NT2/D1 (cell line): ENCODE measurements at places on chromosomes 5 and 9.

- DNase-seq: no peak
These were observed 366.4 kb downstream of the PSAT1 start for GRCh38 chr9:78663369-78663768.

GRCh38 chr5:100861148-100861547, 41.9 kb downstream of the ST8SIA4 start:
- no peak for DNase-seq

GRCh38 chr9:13823026-13823425, 490.9 kb downstream of the NFIB start:
- no peak for DNase-seq

- no peak for DNase-seq
These were observed 20.8 kb downstream of the OR1L3 start for GRCh38 chr9:122695696-122696095.

GRCh38 chr9:89175828-89176261, 2.8 kb downstream of the SHC3 start:
- DNase-seq: no peak

- no peak for DNase-seq
These were observed 1703.8 kb downstream of the MAT2B start for GRCh38 chr5:165209101-165209727.

DNA sequence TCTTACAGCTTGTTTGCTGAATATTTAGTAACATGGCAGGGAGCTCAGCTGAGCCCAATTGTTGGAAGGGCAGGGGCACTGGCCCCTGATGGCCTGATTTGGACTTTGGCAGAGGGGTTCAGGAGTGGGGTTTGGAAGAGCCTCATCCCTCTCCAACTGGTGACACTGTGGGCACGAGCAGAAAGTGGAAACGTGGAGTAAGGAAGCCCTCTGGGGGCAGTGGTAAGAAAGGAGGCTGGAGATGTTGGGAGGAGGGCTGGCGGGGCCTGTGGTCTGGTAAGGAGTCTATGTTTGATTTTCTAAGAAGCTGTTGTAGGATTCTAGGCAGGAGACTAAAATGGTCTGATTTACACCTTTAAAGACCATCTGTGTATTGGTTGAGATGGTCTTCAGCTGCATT, 208.9 kb downstream of the HSPA4 start:
- no peak for DNase-seq

GRCh38 chr9:17135295-17136160, 688 bp downstream of the CNTLN start:
- DNase-seq: no peak

DNA sequence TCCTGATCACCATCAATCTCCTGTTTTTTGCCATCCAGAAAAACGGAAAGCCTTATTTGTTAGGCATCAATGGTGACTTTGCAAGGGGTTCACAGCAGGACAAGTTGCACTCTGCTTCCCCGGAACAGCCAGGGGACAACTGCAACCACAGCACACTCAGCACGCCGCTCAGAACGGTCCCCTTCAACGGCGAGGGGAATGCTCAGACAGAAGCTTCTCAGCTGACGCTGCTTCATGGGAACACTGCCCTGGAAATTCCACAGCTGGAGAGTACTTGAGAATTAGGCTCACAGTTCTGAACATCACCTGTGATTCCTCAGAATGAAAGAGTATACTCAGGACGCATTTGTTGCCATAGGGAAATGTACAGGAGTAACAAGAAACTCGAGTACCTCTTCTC, 40.1 kb upstream of the PLPP6 start:
- no peak for DNase-seq

DNA sequence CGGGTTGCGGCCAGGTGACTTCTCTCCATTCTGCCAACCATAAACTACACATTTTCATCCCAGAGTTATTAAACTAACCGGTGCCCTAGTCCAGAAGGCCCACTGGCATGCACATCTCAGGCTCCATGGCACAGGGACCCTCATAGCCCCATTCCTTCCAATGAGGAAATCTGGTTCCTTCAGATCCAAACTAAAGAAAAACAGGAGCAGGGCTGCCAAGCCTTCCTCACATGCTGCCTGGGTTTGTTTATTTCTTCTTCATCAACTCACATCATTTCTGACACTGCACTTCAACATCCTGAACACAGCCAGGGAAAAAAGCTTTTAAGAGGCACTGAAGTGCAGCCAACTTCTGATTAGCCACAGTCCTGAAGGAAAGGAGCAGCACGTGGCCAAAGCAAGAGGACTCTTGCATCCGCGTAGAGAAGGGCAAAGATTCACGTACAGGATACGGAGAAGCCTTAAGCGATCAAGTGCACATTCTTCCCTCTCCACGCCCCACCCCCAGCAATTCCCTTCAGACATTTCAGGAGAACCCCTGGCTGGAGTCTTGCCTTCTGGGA, 22.5 kb downstream of the LHFPL2 start:
- DNase-seq: no peak

DNA sequence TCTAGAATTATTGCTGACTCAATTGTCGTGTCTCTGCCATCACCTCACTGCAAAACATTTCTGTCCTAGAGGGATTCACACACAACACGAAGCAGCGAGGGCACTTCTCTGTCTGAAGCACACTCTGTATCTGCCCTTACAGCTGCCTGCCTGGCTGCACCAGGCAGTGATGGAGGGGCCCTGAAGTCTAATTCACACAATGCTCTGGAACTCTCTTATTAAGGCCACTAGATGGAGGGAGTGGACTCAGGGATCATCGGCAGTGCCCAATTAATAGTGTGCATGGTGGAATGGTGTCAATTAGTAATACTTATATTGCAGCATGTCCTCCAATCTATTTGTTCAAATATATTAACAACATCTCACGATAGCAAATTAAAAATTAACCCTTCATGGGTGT, 157.5 kb upstream of the MAP1B start:
- DNase-seq: no peak

DNA sequence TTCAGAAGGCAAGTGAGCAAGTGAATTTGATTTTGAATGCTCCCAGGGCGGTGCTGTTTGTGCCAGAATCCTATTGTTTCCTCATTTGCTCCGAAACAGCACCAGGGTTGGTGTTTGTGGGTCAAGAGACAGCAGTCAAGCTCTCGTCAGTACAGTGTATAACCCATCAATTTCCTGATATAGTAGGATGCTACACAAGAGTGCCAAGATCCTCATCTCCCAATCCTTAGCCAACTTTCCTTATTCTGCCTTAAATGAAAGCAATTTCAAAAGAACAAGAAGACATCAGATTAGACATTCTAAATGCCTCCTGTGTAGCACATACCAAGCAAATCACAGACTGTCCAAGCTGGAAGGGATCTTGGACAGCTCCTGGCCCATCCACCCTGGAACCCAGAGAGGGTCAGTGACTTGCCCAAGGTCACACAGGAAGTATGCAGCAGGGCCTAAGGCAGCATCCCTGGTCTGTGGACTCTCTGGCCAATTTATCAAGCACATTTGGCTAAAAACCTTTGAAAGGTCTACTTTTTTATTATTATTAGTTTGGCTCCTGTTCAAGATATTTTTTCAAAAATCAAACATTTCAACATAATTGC, 4.5 kb downstream of the WHRN start:
- no peak for DNase-seq

GRCh38 chr9:134996591-134997530, 79.1 kb upstream of the FCN1 start:
- no peak for DNase-seq

- DNase-seq: no peak
These were observed 38.1 kb downstream of the CMYA5 start for GRCh38 chr5:79727451-79728355.

GRCh38 chr5:78974601-78975000, 10.5 kb downstream of the ARSB start:
- DNase-seq: no peak

GRCh38 chr5:177546258-177546741, 8.1 kb downstream of the FAM193B start:
- DNase-seq: peak; percentile 52

DNA sequence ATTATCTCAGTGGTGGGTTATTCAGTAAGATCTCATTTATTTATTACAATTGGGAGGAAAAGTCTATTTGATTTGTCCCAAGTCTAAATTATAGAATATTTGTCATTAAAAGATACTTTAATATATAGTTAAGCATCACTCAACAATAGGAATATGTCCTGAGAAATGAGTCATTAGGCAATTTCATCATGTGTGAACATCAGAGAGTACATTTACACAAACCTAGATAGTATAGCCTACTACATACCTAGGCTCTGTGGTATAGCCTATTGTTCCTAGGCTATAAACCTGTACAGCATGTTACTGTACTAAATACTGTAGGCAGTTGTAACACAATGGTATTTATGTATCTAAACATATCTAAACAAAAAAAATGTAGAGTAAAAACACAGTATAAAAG, 135.0 kb upstream of the RASA1 start:
- DNase-seq: no peak

DNA sequence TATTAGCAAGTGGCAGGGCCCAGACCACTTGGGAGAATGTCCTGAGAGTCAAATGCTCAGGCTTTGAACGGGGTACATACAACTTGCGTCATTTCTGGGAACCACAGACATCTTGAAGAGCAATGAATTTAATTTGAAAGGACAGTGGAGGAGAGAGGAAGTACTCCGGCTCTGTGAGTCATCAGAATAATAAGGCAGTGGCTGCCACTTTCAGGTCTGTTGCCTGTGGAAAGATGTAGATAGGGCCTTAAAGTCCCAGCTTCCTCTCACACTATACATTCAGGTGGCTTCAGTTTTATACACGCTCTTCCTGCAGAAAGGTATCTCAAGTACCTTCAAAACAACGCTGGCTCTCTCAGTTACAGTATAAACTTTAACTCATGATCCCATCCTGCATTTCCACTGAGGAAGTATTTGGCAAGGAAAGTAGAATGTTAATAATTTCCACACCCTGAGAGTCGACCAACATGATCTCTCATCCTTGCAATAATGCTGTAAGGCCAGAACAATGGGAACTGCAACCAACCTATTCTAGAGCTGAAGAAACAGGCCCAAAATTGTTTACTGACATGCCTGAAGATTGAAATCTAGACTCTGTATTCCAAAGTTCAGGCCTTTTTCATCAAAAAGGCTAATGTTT, 6.8 kb upstream of the PRUNE2 start:
- no peak for DNase-seq

- no peak for DNase-seq
These were observed 41.8 kb downstream of the COL27A1 start for GRCh38 chr9:114196979-114197622.

DNA sequence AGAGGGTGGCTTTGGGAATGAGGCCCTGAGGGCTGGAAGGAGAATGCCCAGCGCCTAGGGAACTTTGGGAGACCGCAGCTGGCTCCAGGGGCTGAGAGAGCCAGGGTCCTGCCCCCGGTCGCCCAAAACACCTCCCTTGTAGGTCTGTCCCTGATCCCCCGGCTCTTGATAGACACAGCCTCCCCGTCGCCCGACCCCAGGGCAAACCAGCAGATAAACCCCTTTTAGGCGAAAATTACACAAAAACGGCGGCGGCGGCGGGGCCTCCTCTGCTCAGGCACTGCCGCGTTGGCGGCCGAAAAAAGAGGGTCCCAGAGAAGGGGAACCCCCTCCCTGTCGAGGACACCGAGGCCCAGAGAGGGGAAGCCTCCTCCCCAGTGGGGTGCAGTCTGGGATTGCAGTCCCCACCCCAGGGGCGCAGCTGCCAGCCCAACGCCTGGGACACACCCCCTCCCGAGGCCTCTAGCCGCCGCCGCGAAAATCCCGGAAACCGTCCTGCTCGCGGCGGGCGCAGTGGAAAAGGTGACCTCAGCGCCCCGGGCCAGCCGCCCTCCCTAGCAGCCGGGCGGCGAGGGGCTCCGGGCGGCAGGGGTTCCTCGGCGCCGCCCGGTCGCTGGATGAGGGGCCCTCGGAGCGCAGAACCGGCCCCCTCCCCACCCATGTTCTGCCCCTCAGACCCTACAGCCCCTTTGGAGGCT, 3.1 kb upstream of the BARX1 start:
- no peak for DNase-seq

DNA sequence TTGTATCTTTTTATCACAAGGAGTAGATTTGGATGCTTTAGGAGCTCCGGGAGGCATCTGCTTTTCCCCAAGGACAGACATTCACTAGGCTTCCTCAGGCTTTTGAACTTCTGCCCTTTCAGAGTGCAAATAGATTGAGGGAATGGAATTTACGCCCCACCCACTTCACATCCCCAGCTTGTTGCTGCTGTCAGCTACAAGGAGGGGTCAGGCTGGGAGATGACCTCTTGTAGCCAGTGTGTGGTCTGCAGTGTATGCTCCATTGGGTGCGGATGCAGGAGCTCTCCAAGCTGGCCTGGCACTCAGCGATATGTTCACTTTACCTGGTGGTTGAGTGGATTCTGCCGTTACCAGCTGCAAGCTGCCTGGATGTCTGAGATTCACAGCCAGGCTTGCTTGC, 6.4 kb downstream of the TNFSF15 start:
- DNase-seq: peak; percentile 57

DNA sequence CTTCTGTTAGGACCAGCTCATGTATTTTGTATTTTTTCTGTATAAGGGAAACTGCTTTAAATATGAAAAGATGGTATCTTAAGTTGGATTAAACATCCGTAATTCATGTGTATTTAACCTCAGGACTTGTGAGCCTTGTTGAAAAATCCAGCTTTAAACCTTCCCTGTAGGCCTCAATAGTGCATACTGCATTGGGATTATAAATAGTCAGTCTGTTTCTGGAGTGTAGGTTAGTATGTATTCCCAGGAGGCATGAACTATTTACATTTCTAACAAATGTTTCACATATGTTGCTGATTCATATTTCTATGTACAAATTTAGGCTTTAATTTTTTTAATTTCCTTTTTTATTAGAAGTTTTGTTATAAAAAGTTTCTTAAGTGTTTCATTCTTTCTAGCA, 137.9 kb upstream of the GRHPR start:
- no peak for DNase-seq

GRCh38 chr5:83924891-83925290, 204.2 kb upstream of the HAPLN1 start:
- no peak for DNase-seq

GRCh38 chr9:79577969-79578723, 6.4 kb downstream of the TLE4 start:
- no peak for DNase-seq

DNA sequence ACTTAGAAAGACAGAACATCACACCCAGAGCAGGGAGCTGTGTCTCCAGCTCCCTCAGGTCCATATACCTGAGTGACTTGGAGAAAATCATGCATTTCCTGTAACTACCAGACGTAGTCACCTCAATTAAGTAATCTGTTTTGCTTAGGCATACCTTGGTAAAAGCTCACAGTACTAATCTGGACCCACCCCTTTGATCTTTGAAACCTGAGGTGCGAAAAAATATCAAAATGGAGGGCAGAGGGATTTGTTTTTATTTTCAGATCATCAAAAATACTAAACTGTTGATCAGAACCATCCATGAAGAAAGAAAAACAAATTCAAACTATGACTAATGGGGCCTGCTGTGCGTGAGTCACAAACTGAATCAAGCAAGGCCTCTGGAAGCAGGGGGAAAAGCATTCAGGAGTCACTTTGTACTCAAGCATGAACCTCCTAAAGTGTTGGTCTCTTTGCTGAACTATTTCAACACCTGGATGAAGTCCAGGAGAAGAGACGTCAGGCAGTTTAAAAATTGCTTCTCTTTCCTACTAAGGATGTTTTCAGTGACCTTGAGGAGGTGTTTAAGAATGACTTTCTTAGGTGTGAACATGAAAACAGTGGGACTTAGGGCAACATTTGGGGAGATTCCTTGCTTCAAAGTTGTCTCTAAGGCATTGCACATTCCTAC, 76.3 kb downstream of the MUSK start:
- peak; percentile 11 for DNase-seq

- DNase-seq: no peak
These were observed 305.5 kb downstream of the ARRDC3 start for GRCh38 chr5:91077623-91078022.
